Stimulated activated CD4-positive, alpha-beta T cell treated with anti-CD3 and anti-CD28 coated beads, Interleukin-2, amount 100 ng/mL, for 48 hours (primary cell): ENCODE measurements at places on chromosomes 13 and 19.

DNA sequence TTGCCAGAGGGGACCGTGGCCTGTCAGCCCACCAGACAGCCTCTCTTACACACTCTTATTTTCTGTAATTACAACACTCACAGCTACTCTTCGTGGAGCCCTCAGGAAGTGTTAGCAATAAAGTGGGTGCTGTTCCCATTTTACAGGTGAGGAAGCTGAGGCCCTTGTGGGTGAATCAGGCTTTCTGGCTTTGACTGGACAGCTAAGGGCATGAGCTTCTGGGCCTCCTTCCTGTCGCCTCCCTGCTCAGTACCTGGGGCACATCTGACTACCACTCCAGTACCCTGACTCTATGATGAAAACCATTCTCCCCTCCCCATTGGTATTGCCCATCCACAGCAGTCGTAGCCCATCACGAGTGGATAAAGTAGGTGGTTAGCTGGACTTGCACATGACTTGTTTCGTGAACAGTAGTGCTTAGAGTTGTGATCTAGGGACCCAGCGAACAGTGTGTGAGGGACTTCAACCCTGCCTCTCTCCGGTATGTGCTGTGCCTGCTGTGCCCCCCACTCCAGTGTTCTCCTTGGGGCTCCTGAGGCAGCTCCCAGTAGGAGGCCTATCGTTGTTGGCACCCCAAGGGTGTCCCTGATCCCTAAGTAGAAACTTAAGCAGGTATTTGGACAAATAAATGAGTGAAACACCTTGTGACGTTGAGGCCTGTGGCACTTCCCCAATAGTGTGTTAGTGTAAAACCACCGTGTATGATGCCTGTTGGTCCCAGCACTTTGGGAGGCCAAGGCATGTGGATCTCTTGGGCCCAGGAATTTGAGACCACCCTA, 38.6 kb downstream of the GATAD2A start:
- DNase-seq: no peak

DNA sequence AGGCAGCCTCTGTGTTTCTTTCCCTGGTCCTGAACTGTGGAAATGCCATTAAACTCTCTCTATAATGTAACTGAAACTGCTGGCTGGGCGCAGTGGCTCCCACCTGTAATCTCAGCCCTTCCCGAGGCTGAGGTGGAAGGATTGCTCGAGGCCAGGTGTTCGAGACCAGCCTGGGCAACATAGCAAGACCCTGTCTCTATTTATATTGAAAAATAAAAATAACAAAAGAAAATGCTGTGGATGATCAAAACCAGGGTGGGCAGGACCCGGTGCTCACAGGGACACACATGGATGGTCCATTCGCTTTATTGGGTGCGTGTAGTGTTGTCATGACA, 3.5 kb downstream of the MPV17L2 start:
- no peak for DNase-seq

DNA sequence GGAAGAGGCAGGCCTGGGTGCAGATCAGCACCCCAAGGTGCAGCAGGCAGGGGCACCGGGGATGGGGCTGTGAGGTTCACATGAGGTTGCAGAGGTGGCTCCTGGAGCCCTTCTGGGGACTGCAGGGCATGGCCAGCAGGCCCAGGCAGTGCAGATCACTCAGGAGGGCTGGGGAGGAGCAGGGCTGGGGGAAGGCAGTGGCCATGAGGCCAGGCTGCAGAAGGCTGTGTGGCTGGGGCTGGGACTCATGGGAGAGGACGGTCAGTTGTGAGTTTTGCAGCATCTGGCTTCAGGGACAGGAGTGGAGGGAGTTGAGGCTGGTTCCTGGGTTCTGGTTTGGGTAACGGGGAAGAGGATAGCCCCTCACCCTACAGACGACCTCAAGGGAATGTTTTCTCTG, 7.3 kb downstream of the WDR88 start:
- no peak for DNase-seq

- DNase-seq: no peak
Observed at GRCh38 chr13:47673009-47673850, 327.8 kb downstream of the SUCLA2 start.

GRCh38 chr13:80054806-80055205, 286.1 kb downstream of the SPRY2 start:
- DNase-seq: no peak

GRCh38 chr19:2164020-2164998, 576 bp downstream of the DOT1L start:
- DNase-seq: peak; percentile 30

DNA sequence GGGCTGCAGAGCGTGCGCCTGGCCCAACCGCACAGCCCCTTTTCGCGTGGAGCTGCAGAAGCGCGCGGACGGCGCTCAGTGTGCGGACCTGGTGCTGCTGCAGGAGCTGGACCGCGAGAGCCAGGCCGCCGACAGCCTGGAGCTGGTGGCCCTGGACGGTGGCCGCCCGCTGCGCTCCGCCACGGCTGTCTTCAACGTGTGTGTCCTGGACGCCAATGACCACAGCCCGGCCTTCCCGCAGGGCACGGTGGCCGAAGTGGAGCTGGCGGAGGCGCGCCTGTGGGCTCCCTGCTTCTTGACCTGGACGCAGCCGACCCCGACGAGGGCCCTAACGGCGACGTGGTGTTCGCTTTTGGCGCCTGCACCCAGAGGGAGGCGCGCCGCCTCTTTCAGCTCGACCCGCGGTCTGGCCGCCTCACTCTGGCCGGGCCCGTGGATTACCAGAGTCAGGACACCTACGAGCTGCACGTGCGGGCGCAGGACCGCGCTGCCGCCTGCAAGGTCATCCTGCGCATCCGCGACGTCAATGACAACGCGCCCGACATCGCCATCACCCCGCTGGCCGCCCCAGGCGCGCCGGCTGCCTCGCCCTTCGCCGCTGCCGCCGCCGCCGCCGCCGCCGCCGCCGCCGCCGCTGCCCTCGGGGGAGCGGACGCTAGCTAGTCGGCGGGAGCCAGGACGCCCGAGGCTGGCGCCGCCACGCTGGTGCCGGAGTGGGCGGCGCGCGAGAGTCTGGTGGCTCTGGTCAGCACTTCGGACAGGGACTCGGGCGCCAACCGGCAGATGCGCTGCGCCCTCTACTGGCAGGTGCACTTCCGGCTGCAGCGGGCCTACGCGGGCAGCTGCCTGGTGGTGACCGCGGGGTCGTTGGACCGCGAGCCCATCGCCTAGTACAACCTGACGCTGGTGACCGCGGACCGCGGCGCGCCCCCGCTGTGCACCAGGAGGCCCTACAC, 172.2 kb downstream of the OLFM4 start:
- DNase-seq: peak; percentile 7

GRCh38 chr19:47414469-47414868, 4.9 kb downstream of the MEIS3 start:
- no peak for DNase-seq

DNA sequence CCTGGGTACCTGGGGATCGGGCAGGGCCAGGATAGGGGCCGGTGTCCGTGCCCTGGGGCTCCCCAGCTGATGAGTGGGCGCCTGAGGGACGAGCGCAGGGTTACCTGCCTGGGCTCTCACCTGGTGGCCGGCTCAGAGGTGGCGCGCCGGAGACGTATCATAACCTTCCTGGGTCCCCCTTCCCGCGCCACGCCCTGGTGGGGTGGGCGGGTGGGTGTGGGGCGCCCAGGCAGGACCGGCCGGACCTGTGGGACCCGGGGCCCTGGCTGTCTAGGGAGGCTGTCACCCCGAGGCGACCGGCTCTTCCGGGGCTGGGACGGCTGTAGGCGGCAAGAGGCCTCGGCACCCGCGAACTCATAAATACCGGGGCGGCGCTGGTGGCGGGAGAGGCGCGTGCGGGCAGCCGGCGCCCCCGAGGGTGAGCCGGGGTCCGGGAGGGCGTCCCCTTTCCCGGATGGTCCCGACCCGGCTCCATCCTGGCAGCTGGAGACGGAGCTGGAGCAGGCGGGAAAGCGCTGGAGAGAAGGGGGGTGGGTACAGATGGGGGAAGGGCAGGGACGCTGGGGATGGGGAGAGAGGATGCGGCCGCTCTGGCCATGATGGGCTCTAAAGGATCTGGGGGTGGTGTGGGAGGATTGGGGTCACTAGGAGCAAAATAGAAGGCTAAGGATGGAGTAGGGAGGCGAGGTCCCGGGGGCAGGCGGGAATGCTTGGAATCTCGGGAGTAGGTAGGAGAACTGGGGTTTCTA, at the start of gene ACP7:
Gene ACP7, plus strand, starts transcription at position 386 of the 749 bp plus-strand sequence. CDS start 902 bp downstream, outside the sequence.
- DNase-seq: no peak

GRCh38 chr19:17590866-17591265, 35.4 kb downstream of the COLGALT1 start:
- no peak for DNase-seq

DNA sequence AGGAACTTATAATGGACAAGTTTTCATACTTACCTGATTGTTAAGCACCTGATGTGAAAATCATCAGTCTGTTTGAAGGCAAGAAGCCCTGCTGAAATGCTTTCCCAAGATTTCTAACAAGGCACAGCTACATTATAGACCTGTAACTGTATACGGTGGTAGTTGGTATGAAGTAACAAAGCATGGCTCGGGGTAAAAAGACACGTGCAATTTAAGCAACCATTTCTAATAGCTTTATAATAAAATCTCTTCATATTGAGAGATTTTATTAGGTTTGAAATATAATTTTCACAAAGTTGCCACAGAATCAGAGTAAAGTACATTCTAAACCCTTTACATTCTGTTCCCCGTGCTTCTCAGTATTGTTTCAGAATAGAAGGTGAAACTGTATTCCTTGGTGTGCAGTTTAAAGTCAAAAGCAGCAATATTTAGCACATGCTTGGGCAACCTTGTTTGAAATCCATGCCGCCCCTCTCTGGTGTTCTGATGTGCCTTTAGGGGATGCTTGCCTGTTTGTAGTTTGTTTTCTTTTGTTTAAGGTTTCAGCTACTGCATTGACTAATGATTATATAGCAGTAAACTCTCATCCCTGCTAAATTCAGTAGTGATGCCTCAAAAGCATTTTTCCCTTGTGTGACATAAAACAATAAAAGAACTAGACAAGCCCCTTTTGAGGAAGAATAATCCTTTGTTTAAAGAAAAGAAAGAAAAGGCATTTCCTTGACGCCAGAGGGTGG, 125.2 kb upstream of the OBI1 start:
- DNase-seq: no peak

- DNase-seq: no peak
Observed at GRCh38 chr13:36353001-36353400, 6.8 kb upstream of the SPART start.

DNA sequence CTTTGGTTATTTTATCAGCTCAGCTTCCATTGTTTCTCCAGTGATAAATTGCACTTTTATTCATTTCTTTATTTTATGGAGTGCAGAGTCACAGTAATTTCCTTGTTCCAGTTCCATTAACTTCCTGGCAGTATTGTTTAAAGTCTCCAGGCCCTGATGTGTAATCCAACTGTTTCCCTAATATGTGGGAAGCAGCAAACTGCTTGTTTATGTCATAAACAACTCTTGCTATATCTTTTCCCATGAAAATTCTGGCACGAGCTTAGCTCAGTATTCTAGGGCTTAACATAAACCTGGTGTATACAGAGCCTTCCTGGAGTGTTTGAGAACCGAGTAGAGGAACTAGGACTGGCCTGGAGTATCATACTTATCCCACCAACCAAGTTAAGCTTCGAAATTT, 83.5 kb upstream of the ARGLU1 start:
- no peak for DNase-seq

GRCh38 chr19:17389957-17390664, 3.9 kb downstream of the CCDC194 start:
- DNase-seq: no peak

DNA sequence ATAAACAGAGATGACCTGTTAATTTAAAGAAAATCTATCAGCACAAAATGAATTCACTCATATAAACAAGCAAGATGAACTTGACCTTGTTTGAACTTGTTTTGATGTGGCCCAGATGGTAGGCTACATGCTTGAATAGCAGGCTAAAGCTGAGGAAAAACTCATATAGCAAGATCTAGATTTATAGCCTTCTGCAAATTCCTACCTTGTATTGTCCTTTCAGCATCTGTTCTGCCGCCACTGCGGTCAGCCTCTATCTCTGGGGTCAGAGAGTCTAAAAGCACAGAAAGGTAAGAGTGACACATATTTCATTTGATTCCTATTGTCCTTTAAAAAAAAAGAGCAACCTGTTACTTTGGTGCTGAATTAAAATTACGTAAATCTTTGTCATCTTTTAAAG, 392.1 kb downstream of the DACH1 start:
- no peak for DNase-seq

DNA sequence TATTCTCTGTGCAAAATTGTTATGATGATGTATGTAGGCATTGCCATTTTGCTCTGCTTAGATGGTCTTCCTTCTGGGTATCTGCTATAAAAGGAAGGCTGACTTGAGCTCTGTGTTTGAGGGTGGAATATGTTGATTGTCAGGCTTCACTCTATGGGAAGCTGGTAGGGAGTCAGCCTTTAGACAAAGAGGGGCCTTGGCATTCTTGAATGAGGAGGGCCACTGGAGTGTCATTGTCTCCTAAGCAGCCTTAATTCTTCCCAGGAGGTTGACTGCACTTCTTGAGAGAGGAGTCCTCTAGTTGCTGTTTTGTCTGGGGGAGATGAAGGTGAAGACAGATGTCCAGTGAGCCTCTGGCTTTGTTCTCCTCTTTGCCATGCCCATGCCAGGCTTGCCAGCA, 266.8 kb downstream of the KCNRG start:
- no peak for DNase-seq

GRCh38 chr19:40228346-40228745, 1.9 kb upstream of the CCNP start:
- no peak for DNase-seq

- DNase-seq: no peak
Observed at GRCh38 chr19:46478356-46478986, 7.1 kb upstream of the PNMA8A start.

DNA sequence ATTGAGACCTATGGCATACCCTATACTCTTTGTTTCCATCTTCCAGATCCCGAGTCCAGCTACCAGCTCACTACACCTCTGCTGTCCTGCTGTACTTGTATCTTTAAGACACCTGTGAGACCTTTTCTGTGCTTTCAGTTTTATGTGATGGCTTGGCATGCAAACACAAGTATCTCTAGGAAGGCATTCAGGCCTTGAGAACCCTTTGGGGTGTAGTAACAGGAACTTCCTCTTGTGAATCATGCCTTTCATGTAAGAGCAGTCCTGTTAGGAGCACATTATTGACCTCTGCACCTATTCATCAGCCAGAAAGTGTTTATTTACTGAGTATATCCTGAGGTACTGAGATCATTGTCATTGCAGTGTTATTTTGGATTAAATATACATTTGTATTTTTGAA, 87.0 kb upstream of the HTR2A start:
- no peak for DNase-seq

GRCh38 chr13:34265046-34265679, 447.2 kb downstream of the RFC3 start:
- DNase-seq: no peak

DNA sequence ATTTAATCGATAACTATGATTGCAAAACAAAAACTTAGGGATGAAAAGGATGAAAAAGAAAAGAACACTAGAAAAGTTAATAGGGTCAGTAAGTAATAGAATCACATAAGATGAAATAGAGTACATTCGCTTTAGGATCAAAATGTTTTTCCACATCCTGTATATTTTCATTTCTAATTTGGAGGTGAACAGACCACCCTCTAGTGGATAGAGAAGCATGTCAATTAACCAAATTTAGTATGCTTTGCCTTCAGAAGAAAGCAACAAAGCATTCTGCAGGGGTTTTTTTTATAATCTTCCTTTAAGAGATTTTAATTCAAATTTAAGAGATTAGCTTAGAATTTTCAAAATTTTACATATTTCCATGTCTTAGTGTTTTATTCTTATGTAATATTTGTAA, 611.0 kb upstream of the SGCG start:
- DNase-seq: no peak

- DNase-seq: no peak
Observed at GRCh38 chr13:108594153-108594552, 35.3 kb upstream of the MYO16 start.
